ENCODE measurements at places on chromosomes 5 and 9.
A peak's percentile ranks its signal among the peaks of the same experiment; 100 is the strongest.

- DNase-seq, result no peak
Measured at GRCh38 chr5:176934309-176934930, 35.3 kb upstream of the HK3 start.

GRCh38 chr5:92809855-92810465, 771.1 kb downstream of the NR2F1-AS1 start:
- no peak for DNase-seq

DNA sequence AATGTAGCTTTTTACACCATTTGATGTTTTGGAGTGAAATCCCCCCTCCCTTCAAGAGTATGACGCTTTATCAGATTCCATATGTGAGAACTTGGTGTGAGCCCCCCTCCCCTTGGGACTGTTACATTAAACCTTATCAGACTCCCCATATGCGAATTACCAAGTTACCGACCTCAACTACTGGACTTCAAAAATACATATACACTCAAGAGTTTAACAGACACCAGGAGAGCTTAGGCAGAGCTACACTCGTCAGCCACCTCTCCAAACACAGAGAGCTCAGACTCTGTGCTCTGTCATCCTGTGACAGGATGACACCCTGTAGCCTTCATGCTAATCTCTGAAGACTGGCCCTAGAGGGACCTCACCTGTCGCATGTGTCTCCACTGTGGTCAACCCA, 50.2 kb downstream of the FAM114A2 start:
- no peak for DNase-seq

DNA sequence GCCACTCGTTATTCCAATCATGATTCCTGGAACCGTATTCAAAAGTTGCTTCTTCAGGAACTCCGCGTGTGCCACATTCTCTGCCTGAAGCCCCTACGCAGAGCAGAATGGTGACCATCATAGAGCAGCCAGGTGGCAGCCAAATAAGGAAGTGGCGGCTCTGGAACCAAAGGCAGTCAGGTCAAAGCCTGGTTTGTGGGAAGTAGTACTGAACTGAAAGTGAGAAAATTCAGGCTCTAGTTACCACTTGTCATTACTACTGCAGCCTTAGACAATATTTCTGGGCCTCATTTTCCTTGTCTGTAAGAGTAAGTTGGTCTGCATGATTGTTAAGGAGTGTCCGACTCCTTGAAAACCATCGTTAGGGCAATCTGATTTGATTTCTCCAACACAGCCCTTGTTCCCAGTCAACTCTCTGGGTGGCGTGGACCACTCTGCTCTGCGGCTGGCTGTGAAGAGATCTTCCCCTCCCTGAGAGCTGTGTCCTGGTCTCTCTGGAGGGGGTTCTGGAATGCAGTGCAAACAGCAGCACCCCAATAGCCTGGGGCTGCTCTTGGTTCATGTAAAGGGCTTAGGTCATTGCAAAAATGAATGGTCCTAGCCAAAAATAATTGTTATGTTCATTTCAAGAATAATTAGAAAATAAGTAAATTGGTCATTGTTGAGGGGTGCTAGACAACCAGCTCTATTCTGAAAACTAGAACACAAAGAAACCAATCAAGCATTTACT, 102.4 kb downstream of the MED27 start:
- DNase-seq, result no peak

GRCh38 chr9:113519426-113520108, 56.0 kb downstream of the RGS3 start:
- no peak for DNase-seq

DNA sequence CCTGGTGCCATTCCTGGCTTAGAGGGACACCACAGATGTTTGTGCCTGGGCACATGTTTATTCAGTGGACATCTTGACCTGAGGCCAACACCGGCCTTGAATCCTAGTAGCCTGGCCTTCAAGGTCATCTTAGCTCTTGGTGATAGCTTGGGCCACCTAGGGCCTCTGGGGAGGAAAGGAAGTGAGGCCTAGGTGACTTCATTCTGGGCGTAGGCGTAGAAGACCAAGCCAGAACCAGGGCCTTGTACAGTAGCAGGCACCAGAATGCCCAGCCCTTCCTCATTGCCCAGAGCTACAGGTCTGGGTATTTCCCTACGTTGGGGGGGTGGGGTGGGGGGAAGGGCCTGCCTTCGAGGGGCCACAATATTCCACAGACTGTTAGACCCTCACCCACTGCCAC, 33.8 kb downstream of the WNK2 start:
- DNase-seq, result no peak

DNA sequence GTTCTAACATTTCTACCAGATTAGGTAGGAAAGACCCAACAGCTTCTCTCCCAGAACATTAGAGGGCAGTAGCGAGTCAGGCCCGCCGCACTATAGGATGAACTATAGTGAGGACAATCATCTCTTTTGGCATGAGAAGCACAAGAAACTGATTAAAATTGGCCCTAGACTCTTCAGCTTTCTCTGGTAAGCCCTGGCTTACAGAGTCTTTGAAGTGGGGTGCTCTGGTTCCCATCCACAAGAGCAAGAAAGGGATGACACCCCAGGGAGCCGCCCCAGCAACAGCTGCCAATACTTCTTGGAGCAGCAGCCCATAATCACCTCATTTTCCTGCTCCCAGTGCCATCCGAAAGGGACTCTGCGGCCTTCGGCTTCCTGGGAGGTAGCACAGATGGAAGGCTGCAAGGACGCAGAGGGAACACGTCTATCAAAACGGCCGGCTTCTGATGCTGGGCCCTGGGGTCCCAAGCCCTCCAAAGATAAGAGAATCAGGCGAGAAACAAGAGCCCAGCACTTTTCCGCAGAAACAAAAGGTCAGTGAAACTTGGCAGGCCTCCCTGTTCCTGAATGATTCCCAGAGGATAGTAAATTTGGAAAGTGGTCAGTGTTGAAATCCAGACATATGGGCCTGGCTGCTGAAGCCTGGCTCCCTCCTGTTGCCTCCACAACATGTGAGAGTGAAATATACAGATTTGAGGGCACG, 69.3 kb downstream of the HSD17B3 start:
- peak; percentile 45 for DNase-seq

DNA sequence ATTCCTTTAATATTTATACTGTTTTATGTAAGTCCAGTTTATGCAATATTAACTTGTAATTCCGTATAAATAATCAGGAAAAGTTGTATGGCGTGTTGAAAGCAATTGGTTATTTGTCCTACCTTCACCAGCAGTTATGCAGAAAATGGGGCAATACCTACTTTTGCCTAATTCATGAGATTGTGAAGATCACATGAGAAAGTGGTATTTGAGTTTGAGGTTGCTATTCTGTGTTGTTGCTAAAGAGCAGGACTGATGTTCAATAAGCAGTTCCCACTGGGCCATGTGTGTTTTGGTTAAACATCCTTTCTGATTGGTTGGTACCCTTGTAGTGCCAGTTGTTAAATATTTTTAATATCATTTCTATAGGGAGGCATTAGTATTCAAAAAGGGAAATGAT, 3.2 kb downstream of the TGFBR1 start:
- no peak for DNase-seq
